ENCODE measurements at places on chromosomes 6 and 20. TPM values are rescaled to one million over a fixed set of nuclear protein-coding genes. Genes with fewer than 3 reads are reported as not detected.

DNA sequence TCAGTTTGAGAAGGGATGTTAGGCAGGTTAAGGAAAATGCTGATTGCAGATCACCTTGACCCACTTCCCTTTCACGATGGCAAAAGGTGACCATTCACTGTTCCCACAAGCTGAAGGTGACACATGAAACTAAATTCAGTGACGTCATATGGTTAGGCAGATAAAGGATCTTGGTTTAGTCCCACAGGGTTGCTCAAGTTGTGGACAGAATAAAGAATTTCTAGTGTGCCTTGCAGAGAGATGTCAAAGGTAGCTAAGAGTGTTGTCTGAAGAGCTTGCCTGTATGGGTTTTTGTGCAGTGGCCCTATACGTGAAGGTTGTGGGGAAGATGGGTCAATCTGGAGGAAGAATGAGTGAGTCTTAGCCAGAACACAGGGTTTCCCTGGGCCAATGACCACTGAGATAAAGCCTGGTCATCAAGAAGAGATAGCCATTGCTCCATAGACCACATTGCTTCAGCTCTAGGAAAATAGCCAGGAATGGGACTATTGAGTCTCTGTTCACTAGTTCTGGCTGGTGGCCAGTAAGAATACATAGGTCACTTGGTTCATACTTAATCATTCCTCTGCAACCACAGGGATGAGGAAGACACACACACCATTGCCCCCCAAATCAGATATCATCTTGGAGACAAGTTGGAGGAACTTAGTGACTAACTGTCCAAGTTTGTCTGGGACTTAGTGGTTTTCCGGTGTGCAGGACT is 148.5 kb upstream of the ATXN1 start:
- no peaks in the 10 kb centered on the region for H3K36me3 ChIP-seq
- H3K4me1 ChIP-seq: peaks cover 3% of the 10 kb centered on the region
- no peak for DNase-seq
- peaks cover 3% of the 10 kb centered on the region for H3K27me3 ChIP-seq
- no peak overlapping the region for H3K27ac ChIP-seq

GRCh38 chr6:104326173-104327001 is 533.3 kb downstream of the HACE1 start:
- H3K27ac ChIP-seq: no peak overlapping the region
- peak overlapping the region; percentile 2 for H3K4me3 ChIP-seq
- H3K27me3 ChIP-seq: peaks cover 13% of the 10 kb centered on the region
- DNase-seq: no peak

- H3K27me3 ChIP-seq: peaks cover 64% of the 10 kb centered on the region
- no peak overlapping the region for H3K27ac ChIP-seq
- no peak overlapping the region for H3K4me3 ChIP-seq
- DNase-seq: no peak
Observed at GRCh38 chr6:150018846-150019580, 6.3 kb downstream of the RAET1L start.

DNA sequence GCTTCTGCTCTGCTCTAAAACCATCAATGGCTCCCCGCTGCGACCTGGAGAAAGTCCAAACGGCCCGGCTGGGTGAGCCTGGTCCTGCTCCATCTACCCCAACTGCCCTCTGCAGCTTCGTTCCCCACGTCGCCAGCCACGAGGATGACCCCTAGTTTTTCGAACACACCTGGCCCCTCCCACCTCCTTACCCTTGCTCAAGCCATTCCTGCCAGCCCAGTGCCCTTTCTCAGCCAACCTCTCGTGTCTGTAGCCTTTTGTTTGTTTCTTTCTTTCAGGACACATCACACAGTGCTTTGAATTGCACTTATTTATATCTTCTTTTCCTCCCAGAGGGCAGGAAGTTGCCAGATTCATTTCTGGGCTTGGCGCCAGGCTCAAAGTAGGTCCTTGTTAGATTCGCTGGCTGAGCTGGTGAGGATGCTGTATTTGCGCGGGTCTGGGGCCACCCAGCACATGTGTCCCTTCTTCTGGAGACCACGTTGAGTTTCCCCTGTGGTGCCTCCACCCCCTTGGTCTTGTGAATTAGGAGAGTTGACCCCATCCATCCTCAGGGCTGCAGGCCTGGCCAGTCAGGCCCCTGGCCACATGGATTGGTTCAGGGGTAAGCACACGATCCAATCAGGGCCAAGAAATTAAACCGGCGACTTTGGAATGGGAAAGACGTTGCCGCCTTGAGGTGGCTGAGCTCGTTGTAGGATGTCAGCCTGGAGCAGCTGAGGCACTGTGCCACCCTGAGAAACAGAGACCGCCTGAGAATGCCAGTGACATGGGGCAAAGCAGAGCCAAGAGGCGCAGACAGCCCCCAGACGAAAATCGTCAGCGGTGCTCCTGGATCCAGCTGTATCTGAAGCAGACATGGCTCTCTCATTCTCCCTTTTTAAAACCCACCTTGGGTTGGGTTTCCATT is 156.0 kb downstream of the CEBPB start:
- no peaks in the 10 kb centered on the region for H3K36me3 ChIP-seq
- no peak for DNase-seq
- H3K4me1 ChIP-seq: peaks cover 9% of the 10 kb centered on the region
- no peak overlapping the region for H3K4me3 ChIP-seq
- H3K27me3 ChIP-seq: no peaks in the 10 kb centered on the region
- H3K27ac ChIP-seq: no peak overlapping the region

- H3K27me3 ChIP-seq: no peaks in the 10 kb centered on the region
- peaks cover 33% of the 10 kb centered on the region for H3K36me3 ChIP-seq
- H3K4me3 ChIP-seq: no peak overlapping the region
- peak overlapping the region; percentile 86 for H3K27ac ChIP-seq
- DNase-seq: no peak
- peaks cover 31% of the 10 kb centered on the region for H3K4me1 ChIP-seq
Observed at GRCh38 chr6:169618526-169619490, 83.0 kb downstream of the WDR27 start.

DNA sequence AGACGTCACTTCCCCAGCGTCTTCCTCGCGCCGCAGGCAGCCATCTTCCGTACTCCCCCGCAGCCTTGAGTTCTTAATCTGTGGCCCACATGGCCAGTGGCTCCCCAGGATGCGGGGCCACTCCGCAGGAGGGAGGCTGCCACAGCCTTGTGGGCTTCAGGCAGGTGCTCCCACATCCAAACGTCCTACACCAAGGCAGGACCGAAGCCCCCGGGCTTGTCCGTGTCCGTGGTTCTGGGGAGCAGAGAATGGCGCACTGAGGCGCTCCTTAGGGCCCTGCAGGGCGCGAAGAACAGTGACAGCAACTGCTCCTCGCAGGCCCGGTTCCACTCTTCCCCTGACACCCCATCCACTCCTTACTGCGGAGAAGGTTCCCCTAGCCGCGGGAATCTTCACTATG is 755.8 kb downstream of the PRIM2 start:
- H3K27me3 ChIP-seq: no peaks in the 10 kb centered on the region
- no peak overlapping the region for H3K27ac ChIP-seq
- no peaks in the 10 kb centered on the region for H3K4me1 ChIP-seq
- no peaks in the 10 kb centered on the region for H3K36me3 ChIP-seq
- DNase-seq: no peak

DNA sequence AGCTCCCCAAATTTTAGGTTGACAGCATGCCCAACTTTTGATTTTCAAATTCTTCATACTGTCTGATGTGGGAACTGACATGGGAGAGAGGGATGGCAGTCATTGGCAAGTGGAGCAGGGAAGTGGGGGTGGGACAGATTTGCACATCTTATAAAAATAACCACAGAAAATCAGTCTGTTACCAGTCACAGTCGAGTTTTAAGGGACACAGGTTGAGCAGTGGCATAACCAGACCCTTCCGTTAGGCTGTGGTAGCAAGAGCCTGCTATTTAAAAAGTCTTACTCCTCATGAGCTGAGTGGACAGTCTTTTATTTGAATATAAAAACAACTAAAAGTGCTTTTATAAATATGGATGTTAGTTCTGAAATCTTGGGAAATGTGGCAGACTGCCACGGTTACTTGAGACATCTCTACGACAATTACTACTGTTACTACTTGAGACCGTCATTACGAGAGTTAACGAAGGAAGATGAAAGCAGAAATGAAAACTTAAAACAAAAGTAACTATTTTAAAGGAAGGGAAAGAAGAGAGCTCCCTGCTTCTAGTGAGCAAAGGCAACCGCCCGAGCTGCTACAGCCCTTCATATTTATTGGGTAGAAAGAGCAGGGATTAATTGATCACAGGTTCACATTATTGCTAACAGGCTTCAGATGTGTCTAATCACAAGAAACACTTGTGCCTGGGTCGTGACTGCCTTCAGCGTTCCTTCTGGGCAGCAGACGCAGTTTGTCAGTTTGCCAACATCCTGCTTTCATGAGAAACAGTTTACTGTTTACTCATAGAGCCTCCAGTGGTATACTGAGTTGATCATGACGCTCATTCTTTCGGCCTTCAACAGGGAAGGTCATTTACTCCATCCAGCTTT is 71.3 kb downstream of the EFHC1 start:
- H3K27me3 ChIP-seq: no peaks in the 10 kb centered on the region
- no peak overlapping the region for H3K27ac ChIP-seq
- H3K4me1 ChIP-seq: peaks cover 4% of the 10 kb centered on the region
- H3K4me3 ChIP-seq: no peak overlapping the region

Gene C6orf118
- total RNA-seq: 0.50 TPM

Gene TRIM31
- total RNA-seq: 1.8 TPM

All from type B pancreatic cell (in vitro differentiated cells).